ENCODE measurements at places on chromosomes 2 and 18. TPM values are rescaled to one million over a fixed set of nuclear protein-coding genes. Genes with fewer than 3 reads are reported as not detected.

KYNU gene
- 0.20 TPM for total RNA-seq

ASB18 gene
- total RNA-seq = not detected

ALMS1 gene
- 19.7 TPM for total RNA-seq

AKAIN1 gene
- not detected for total RNA-seq

ABCG8 gene
- not detected for total RNA-seq

QPCT gene
- total RNA-seq = 8.8 TPM

KCNG2 gene
- total RNA-seq = not detected

OTOS gene
- total RNA-seq = not detected

TEX44 gene
- not detected for total RNA-seq

PAX3 gene
- total RNA-seq = not detected

TLX2 gene
- total RNA-seq = not detected

MROH2A gene
- total RNA-seq = not detected

GPR155 gene
- total RNA-seq = 9.3 TPM

RGPD8 gene
- 23.0 TPM for total RNA-seq

HMSD gene
- total RNA-seq = not detected

NEURL3 gene
- not detected for total RNA-seq

POTEJ gene
- not detected for total RNA-seq

SLC1A4 gene
- 33.0 TPM for total RNA-seq

SDC1 gene
- 44.3 TPM for total RNA-seq

Measured in smooth muscle cell of the pulmonary artery (primary cell).